ENCODE measurements at places on chromosomes 12 and 14. TPM values are rescaled to one million over a fixed set of nuclear protein-coding genes. Genes with fewer than 3 reads are reported as not detected.

The CELA1 gene
- total RNA-seq, result 0.18 TPM

- no peak for DNase-seq
Measured at GRCh38 chr12:121823727-121824115, 19.9 kb downstream of the SETD1B start.

DNA sequence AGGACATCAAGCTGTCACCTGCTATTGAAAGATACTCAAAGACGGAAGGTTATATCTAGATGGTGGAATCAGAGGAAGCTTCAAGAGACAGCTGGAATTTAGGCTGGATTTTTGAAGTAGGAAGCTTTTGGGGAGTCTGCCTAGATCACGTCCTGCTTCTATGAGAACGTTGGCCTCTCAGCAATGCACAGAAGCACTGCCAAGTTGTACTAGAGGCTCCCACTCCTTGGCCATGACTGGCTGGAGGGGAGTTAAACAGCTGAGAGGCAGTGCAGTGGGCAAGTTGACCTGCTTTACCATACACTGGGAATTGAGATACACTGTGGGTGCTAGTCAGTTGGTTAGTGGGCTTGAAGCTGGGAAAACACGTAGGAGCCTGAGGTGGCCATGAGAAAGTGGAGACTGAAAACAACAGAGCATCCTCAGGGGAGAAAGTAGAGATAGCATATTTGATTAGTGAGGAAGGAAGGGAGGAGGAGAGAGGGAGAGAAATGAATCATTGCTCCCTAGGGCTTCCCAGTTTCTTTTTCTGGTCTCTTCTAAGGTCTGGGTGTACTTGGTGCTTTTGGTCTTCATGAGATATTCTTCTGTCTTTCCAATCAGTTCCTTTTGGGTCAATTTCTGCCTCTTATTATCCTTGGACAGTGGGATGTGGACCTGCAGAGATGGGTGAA, 110.8 kb downstream of the EMP1 start:
- DNase-seq, result no peak

DNA sequence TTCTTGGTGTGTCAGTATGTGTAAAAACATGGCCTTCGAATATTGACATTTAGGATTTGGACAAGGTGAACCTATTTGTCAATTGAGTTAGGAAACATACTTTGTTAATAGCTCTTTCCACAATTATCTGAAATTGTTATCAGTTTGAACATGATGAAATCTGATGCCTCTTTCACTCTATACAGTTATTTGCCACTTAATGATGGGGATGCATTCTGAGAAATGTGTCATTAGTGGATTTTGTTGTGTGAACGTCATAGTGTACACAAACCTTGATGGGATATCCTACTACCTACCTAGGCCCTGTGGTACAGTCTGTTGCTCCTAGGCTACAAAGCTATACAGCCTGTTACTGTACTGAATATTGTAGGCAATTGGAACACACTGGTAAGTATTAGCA, 4.8 kb downstream of the TULP3 start:
- DNase-seq, result no peak

- DNase-seq, result no peak
Measured at GRCh38 chr14:73313151-73313550, 75.8 kb downstream of the PAPLN start.
